ENCODE measurements at places on chromosomes 12 and 14.

DNA sequence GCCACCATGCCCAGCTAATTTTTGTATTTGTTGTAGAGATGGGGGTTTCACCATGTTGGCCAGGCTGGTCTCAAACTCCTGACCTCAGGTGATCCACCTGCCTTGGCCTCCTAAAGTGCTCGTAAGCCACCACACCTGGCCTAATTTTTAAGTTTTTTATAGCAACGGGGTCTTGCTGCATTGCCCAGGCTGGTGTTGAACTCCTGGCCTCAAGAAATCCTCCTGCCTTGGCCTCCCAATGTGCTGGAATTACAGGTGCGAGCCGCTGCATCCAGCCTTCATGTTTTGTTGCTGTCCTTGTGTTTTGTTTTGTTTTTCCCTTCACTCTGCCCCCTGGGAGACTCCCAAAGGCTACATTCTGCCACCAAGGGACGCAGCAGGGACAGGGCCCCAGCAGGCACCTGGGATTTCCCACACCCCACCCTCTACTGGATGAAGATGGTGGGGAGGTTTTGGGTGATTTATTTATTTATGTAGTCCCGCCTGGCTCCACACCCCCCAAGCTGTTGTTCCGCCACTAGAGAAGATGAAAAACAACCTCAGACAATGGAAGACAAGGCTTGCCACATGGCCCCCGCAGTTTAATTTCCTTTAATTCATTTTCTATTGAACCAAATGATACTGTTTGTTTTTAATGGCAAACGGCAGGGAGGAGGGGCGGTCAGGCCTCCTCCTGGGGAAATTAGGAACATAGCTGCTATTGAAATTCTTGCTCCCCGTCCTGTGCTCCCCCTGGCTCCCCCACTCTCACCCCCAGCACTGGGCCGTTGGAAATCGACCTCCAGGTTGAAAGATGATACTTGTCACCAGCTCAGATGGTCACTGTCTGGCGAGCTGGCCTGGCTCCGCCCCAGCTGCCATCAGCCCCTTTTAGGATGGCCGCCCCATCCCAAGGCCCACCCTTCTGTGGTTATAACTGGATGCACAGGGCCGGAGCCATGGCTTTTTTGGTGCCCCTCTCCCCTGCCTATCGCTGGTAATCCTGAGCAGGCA lies 70.3 kb downstream of the RNFT2 start:
- no peak for DNase-seq

- DNase-seq = no peak
Observed at GRCh38 chr12:15575671-15576541, 213.3 kb downstream of the EPS8 start.

GRCh38 chr12:10214895-10215267 lies 2.2 kb downstream of the GABARAPL1 start:
- no peak for DNase-seq

DNA sequence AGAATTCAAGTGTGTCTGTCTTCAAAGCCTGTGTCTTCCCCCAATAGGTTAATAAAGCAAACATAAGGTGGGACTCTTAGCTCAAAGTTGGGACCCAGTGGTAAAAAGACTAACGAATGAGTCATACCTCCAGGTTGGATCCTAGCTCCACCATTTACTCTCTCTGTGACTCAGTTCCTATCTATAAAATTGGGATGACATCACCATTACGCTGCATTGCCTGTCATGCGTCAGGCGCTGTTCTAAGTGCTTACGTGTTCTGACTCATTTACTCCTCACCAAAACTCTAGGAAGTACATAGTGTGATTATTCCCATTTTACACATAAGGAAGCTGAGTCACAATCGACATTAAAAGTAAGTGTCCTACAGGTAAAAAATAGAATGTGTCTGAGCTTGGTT lies 915.8 kb downstream of the VRK1 start:
- no peak for DNase-seq

DNA sequence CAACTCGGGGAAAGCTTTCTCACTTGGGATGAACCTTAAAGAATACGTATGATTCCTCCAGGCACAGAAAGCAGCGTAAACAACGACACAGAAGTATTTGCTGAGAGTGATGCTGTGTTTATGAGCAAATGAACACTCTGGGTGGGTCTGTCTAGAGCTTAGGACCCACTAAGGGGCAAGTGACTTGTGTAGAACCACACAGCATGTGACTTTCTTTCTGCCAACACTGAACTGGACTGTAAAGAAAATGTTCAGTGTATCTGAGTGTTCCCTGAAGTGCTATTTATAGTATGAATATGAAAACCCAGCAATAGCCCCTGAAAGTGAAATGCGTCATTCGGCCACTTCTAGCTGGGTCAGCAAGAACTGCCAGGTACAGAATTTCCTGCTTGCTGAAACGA lies 78.5 kb downstream of the ST8SIA1 start:
- no peak for DNase-seq

DNA sequence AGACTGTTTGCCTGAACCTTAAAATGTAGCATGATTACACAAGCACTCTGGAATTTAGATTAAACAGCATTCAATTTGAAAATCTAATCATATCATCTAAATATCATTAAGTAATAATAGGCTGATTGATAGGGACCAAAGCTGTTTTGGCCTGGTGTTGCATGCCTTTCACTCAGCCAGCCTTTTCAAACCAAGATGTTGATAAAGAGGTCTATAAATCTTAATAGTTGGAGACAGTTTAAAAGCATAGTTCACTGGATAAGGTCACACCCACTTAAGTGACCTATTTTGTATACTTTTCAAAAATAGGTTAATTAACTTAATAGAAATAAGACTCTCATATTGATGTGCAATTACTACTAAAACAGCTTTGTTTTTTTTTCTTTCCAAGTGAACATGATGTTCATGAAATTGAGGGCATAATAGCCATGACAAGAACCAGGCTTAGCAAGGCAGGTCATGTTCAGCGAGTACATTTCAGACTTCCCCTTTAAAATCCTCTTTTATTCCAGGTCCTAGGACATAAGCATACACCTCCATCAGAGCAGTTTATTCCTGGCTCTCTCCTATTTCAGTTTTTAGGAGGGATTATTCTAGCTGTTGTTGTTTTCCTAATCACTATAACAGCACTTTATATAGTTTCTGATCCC lies 349.0 kb downstream of the RAD51B start:
- DNase-seq = no peak

- DNase-seq = no peak
Observed at GRCh38 chr14:67820428-67820971, 921 bp downstream of the RAD51B start.

DNA sequence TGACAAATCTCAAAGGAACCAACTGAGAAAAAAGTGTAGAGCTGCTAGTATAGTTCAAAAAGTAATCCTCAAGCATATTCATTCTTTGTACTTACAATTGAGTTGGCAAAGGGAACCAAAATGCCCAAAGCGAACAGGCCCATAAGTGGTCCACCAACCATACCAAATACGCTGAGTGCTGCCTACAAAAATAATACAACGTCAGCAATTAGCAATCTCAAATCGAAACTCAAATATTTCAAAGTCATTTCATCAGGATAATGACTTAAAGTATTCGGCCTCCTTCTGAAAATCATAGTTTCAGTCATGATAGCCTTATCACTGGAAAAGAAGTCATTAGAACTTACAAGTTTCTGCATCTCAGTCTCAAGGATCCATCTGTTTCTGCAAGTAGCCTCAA lies 42.0 kb downstream of the SLC5A8 start:
- no peak for DNase-seq

GRCh38 chr14:77037938-77038568 lies 9.5 kb upstream of the IRF2BPL start:
- no peak for DNase-seq

DNA sequence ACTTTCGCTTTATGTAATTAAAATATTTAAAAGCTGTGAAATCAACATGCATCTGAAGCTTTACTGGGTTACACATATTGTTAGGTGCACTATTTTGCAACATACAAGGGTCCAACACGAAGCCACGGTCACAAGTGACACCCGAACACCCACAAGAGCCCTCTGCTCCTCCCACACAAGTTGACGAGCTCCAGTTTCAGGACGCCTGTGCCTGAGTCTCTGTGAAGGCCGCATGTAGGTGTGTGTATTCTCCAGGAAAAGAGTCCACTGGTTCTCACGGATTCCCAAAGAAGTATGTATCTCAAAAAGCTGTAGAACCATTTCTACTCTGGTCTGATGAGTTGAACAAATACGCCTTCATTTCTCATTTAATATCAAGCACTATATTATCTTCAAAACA lies 12.0 kb downstream of the SLC15A4 start:
- no peak for DNase-seq

All from NCI-H1092 (cell line).